SJSA1 (cell line): ENCODE measurements at places on chromosomes 16 and 17. TPM values are rescaled to one million over a fixed set of nuclear protein-coding genes. Genes with fewer than 3 reads are reported as not detected.

GRCh38 chr16:24863582-24864437 lies 18.0 kb downstream of the SLC5A11 start:
- H3K27me3 ChIP-seq: 0 out of 2 replicates have a peak, but pooled peaks cover 3% of the 10 kb centered on the region
- H3K4me3 ChIP-seq: no peak overlapping the region
- no peaks in the 10 kb centered on the region for H3K4me1 ChIP-seq
- DNase-seq: no peak

GRCh38 chr16:50688083-50688482 lies 5.3 kb upstream of the NOD2 start:
- no peaks in the 10 kb centered on the region for H3K36me3 ChIP-seq
- peaks cover under 1% of the 10 kb centered on the region; the same call in 1 of the 2 replicates for H3K4me1 ChIP-seq
- H3K27me3 ChIP-seq: peaks cover 3% of the 10 kb centered on the region; the same call in 1 of the 2 replicates
- no peak for DNase-seq
- no peak overlapping the region for H3K4me3 ChIP-seq
- no peak overlapping the region for H3K27ac ChIP-seq

DNA sequence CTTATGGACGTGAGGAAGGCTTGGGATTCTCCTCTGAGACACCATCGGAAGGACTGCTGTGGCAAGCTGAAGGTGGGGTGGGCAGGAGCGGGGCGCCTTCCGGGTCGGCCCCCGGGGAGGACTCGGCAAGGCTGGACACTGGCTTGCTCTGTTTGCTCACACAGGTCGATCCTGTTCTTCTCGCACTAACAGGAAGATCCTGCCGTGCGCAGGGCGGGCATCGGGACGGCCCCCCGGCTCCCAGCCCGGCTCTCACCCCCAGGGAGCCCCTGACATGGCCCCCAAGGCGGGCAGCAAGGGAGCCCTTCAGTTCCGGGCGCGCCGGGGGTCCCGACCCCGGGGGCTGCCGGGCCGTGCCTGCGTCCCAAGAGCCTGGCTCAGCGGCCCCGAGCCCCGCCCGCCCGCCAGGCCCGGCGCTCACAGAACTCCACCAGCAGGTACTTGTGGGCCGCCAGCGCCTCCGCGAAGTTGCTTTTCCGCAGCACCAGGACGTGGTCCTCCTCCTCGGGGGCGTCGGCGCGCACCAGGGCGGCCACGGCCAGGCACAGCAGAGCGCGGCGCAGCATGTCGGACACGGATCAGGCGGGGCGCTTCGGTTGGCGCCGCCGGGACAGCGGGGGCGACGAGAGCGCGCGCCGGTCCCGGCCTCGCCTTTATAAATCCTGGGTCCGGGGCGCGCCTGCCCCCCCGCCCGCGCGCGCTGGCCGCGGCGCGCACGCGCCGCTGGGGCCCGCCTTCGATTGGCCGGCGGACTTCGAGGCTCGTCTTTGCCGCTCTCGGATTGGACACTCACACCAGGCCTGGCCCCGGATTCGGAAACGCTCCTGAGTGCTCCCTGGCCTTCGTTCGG lies at the start of gene P4HB:
Gene P4HB, minus strand, starts transcription at position 630 of the 850 bp plus-strand sequence. Its CDS starts 64 bp downstream, at position 566.
- peak within 1 kb of the TSS; percentile 88 for H3K4me3 ChIP-seq
- H3K27ac ChIP-seq: peak within 1 kb of the TSS; percentile 81
- DNase-seq: no peak
- H3K4me1 ChIP-seq: peaks cover 18% of the 10 kb centered on the region
- H3K27me3 ChIP-seq: no peaks in the 10 kb centered on the region

- 0 out of 2 replicates have a peak, but pooled peaks cover 4% of the 10 kb centered on the region for H3K27me3 ChIP-seq
- no peak overlapping the region for H3K4me3 ChIP-seq
- no peak overlapping the region for H3K27ac ChIP-seq
- DNase-seq: no peak
- peaks cover 75% of the 10 kb centered on the region for H3K36me3 ChIP-seq
Measured at GRCh38 chr16:87410968-87411367, 18.8 kb downstream of the MAP1LC3B start.

GRCh38 chr17:47843391-47843730 lies 2.3 kb upstream of the SCRN2 start:
- H3K27ac ChIP-seq: no peak overlapping the region
- H3K4me3 ChIP-seq: no peak overlapping the region
- H3K4me1 ChIP-seq: peaks cover 17% of the 10 kb centered on the region
- peaks cover 10% of the 10 kb centered on the region for H3K36me3 ChIP-seq
- DNase-seq: no peak

GRCh38 chr16:79217375-79218011 lies 383.0 kb downstream of the MAF start:
- no peaks in the 10 kb centered on the region for H3K4me1 ChIP-seq
- no peaks in the 10 kb centered on the region for H3K27me3 ChIP-seq
- H3K36me3 ChIP-seq: no peaks in the 10 kb centered on the region
- no peak overlapping the region for H3K27ac ChIP-seq
- no peak overlapping the region for H3K4me3 ChIP-seq

GRCh38 chr16:3182608-3183444 lies 5.2 kb upstream of the OR1F1 start:
- no peak overlapping the region for H3K27ac ChIP-seq
- H3K4me1 ChIP-seq: peaks cover 14% of the 10 kb centered on the region
- H3K36me3 ChIP-seq: no peaks in the 10 kb centered on the region

DNA sequence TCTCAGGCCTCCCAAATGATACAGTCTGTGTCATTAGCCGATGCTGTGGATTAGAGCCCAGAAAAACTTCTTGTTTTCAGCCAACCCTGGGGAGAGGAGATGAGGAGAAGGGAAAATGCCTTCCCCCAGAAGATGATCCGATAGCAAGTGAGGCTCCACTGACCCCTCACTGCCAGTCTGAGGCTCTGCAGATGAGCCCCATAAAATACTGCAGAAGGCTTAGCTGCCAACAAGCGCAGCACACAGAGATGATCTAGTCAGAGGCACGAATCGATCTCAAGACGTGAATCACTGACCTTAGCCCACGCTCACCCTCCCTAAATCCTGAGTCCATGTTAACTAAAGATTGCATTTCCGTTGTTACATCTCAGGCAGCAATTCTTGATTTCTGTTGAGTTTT lies 31.5 kb downstream of the SALL1 start:
- no peaks in the 10 kb centered on the region for H3K36me3 ChIP-seq
- H3K4me1 ChIP-seq: peaks cover 37% of the 10 kb centered on the region
- H3K27me3 ChIP-seq: no peaks in the 10 kb centered on the region
- no peak overlapping the region for H3K4me3 ChIP-seq

GRCh38 chr17:534071-534691 lies 180.5 kb downstream of the VPS53 start:
- H3K27me3 ChIP-seq: no peaks in the 10 kb centered on the region
- H3K4me3 ChIP-seq: no peak overlapping the region
- H3K4me1 ChIP-seq: no peaks in the 10 kb centered on the region
- peaks cover 29% of the 10 kb centered on the region for H3K36me3 ChIP-seq
- no peak for DNase-seq

DNA sequence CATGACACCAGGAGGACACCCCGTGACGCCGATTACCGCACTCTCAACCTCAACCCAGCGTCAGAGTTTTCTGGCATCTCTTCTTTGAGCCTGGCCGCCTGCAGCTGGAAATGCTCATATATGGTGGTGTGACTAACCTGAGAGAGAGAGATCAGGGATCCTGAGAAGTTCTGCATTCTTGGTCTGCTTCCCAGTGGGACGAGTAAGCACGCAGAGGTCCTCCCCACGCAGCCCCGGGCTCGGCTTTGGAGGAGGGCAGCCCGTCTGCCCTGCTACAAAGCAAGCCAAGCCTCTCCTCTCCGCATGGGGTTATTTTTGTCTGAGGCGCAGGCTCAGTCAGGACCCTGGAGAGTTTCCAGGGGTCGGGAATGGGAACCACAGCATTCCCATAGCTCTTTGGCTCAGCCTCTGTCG lies 16.5 kb downstream of the CRISPLD2 start:
- H3K4me1 ChIP-seq: peaks cover 63% of the 10 kb centered on the region
- H3K27ac ChIP-seq: peak overlapping the region; percentile 50; the same call in 1 of the 2 replicates
- peak; percentile 94 for DNase-seq
- H3K36me3 ChIP-seq: no peaks in the 10 kb centered on the region

GRCh38 chr16:88806491-88807111 lies 3.0 kb downstream of the CDT1 start:
- H3K4me1 ChIP-seq: peaks cover 66% of the 10 kb centered on the region
- no peak for DNase-seq
- H3K4me3 ChIP-seq: no peak overlapping the region
- H3K27ac ChIP-seq: no peak overlapping the region
- H3K36me3 ChIP-seq: peaks cover 68% of the 10 kb centered on the region
- H3K27me3 ChIP-seq: no peaks in the 10 kb centered on the region

DNA sequence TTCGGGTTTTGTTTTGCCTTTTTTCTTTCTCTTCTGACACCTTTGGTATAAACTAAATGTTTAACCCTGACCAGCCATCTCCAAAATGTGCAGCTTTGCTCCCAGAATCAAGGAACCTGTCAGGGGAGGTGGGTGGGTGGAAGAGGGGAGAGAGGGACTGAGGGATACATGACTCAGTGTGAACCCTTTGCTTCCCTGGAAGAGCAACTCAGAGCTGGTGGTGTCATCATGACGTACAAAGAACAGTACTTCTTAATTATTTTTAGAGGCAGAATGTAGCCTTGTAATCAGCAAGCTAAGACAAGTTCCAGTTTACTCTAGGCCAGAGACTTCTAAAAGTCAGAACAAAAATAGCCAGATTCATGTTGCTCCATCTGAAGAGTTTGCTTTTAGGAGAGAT lies 119.6 kb upstream of the HAS3 start:
- no peaks in the 10 kb centered on the region for H3K36me3 ChIP-seq
- no peak overlapping the region for H3K27ac ChIP-seq
- DNase-seq: no peak

GRCh38 chr17:7842380-7843256 lies 8.6 kb downstream of the KDM6B start:
- H3K27ac ChIP-seq: peak overlapping the region; percentile 97
- peak overlapping the region; percentile 51 for H3K4me3 ChIP-seq
- H3K4me1 ChIP-seq: peaks cover 31% of the 10 kb centered on the region
- no peaks in the 10 kb centered on the region for H3K27me3 ChIP-seq

GRCh38 chr16:12440228-12440530 lies 363.5 kb downstream of the CPPED1 start:
- no peak overlapping the region for H3K4me3 ChIP-seq
- no peaks in the 10 kb centered on the region for H3K36me3 ChIP-seq
- DNase-seq: no peak
- H3K4me1 ChIP-seq: no peaks in the 10 kb centered on the region
- no peaks in the 10 kb centered on the region for H3K27me3 ChIP-seq

GRCh38 chr17:17356149-17356930 lies 53.2 kb downstream of the NT5M start:
- no peaks in the 10 kb centered on the region for H3K36me3 ChIP-seq
- H3K27me3 ChIP-seq: no peaks in the 10 kb centered on the region
- H3K27ac ChIP-seq: no peak overlapping the region
- peak; percentile 77 for DNase-seq
- H3K4me3 ChIP-seq: no peak overlapping the region
- peaks cover 16% of the 10 kb centered on the region for H3K4me1 ChIP-seq

DNA sequence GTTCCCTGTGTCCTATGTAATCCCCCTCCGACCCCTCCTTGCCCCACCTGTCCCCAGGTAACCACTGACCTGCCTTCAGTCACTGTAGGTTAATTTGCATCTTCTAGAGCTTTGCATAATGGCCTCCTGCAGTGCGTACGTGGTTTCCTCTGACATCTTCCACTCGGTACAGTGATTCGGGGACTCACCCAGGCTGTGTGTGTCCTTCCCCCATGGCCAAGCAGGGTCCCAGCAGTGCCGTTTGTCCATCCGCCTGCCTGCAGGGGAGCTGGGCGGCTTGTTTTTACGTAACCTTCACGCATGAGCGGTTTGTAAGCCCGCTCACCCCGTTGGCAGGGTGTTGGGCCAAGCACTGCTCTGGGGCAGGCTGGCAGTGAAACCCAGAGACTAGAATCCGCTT lies 7.9 kb downstream of the MAPK8IP3 start:
- H3K4me1 ChIP-seq: peaks cover 12% of the 10 kb centered on the region
- no peak for DNase-seq
- no peak overlapping the region for H3K4me3 ChIP-seq
- H3K36me3 ChIP-seq: peaks cover 21% of the 10 kb centered on the region
- H3K27ac ChIP-seq: no peak overlapping the region

DNA sequence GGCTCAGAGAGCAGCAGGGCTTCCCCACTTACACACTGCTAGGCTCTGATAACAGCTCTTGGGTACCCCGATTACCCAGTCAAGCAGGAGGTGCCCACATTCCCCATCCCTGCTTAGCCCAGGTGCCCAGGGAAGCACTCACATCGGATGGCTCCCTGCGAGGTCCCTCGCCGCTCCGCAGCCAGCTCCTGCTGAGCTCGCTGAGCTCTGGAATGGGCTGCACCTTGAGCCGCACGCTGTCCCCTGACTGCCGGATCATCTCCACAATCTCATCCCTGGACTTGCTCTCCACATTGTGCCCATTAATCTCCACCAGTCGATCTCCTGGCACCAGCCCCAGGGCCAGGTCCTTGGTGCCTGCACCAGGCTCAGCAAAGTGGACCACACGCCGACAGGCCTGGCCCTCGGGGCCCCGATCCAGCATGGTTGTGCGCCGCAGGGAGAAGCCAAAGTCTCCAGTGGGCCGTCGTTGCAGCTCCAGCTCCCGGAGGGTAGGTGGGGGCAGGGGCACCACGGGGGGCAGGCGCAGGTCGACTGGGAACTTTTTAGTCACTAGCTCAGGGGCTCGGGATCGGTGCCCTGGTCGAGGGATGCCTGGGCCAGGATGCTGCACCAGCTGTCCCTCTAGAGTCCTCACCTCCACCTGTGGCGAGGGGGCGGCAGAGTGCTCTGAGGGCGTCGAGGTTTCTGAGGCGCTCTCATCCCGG lies 14.2 kb downstream of the MYO18A start:
- peaks cover 21% of the 10 kb centered on the region for H3K36me3 ChIP-seq
- H3K27ac ChIP-seq: no peak overlapping the region
- no peak overlapping the region for H3K4me3 ChIP-seq
- peaks cover 14% of the 10 kb centered on the region for H3K4me1 ChIP-seq
- no peaks in the 10 kb centered on the region for H3K27me3 ChIP-seq

DNA sequence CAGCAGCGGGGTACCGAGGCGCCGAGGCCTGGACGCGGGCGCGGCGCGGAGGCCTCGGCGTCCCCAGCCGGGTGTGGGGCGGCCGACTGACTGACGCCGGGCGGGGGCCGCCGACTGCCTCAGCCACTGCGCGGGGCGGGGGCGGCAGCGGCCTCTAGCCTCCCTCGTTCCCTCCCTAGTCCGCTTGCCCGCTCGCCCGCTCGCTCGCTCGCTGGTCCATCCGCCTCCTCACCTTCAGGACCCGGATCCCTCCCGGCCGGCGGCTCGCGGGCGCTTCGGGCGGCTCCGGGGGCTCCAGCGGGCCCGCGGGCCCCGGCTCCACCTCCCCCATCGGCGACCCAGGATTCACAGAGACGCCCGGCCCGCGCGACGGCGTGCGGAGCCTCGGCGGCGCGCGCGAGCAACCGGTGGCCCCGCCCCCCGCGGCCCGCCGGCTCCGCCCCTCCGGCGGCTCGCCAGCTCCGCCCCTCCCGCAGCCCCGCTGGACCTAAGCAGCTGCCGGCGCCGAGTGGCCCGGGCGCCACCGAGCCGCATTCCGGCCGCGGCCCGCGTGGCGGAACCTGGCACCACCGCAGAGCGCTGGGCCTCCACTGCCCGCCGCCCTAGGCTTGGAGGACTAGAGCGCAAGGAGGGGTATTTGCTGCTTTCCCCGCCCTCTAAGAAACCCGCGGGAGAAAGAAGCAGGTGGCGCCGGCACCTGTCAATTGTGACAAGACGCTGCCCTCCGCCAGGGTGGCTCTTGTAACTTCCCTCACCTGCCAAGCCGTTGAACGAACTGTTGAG lies 773 bp downstream of the PHLPP2 start:
- peaks cover 24% of the 10 kb centered on the region for H3K36me3 ChIP-seq
- H3K4me3 ChIP-seq: peak overlapping the region; percentile 93
- DNase-seq: peak; percentile 68
- H3K27me3 ChIP-seq: no peaks in the 10 kb centered on the region

Gene PERCC1
- not detected in 2 replicates for total RNA-seq

Gene C1QTNF1
- 3.6 and 5.1 TPM in 2 replicates for total RNA-seq

Gene IGF2BP1
- 5.0 and 8.7 TPM in 2 replicates for total RNA-seq

Gene RPH3AL
- total RNA-seq: 2.5 and 3.1 TPM in 2 replicates

Gene MAPT
- total RNA-seq: 0.03 TPM in 1 of 2 replicates, not detected in the other

Gene TMC5
- not detected in 2 replicates for total RNA-seq

Gene KREMEN2
- total RNA-seq: not detected in 2 replicates

Gene KRT24
- total RNA-seq: not detected in 2 replicates

Gene KRT10
- total RNA-seq: 29.7 and 73.0 TPM in 2 replicates

Gene OR2C1
- 0.08 TPM in 1 of 2 replicates, not detected in the other for total RNA-seq
